ENCODE measurements at places on chromosomes 11 and 22. TPM values are rescaled to one million over a fixed set of nuclear protein-coding genes. Genes with fewer than 3 reads are reported as not detected.
A peak's percentile ranks its signal among the peaks of the same experiment; 100 is the strongest.

DNA sequence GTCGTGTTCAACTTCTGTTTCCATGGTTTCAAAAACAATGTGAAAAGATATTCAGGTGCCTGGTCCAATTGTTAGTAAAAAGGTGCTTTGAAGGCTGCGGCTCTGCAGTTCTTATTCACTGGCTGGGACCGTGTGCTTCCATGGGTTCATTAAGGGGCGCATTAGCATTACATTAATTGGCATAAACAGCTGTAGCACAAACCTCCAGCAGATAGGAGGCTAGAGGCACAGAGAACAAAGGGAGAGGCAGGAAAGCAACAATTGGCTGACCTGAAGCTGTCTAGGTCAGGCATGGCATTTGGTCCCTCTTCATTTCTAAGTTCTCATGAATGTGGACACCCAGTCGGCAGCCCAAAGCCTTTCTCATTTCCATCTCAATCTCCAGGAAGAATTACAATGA, 16.6 kb downstream of the PAK1 start:
- no peak overlapping the region for H3K4me3 ChIP-seq
- DNase-seq, result no peak
- no peaks in the 10 kb centered on the region for H3K36me3 ChIP-seq

GRCh38 chr11:12278766-12279671, 98.4 kb upstream of the PARVA start:
- H3K4me3 ChIP-seq, result no peak overlapping the region

DNA sequence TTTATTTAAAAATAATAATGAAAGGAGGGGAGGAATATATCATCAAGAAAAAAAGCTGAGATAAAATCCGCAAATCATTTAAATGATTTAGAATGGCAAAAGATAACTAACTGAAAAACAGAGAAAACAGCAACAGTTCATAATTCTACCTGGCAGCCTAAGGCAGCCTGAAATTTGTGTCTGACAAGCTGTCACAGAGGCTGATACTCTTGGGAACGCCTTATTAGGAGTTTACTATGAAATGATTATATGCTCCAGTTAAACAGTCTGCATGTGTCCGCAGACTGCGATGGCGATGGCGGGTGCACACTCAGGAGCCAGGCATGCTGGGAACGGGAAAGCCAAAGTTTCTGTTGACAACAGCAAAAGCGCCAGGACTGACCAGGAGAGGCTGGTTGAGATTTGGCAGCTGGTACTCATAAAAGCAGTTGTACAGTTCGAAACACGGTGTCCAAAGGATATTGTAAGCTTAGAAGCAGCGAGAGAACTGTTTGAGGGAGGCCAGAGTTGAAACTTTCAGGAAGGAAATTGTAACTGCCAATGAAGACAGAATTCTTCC, 172.9 kb upstream of the MPPED2 start:
- H3K27ac ChIP-seq, result no peak overlapping the region
- no peak overlapping the region for H3K4me3 ChIP-seq
- H3K27me3 ChIP-seq, result no peaks in the 10 kb centered on the region
- no peak for DNase-seq

DNA sequence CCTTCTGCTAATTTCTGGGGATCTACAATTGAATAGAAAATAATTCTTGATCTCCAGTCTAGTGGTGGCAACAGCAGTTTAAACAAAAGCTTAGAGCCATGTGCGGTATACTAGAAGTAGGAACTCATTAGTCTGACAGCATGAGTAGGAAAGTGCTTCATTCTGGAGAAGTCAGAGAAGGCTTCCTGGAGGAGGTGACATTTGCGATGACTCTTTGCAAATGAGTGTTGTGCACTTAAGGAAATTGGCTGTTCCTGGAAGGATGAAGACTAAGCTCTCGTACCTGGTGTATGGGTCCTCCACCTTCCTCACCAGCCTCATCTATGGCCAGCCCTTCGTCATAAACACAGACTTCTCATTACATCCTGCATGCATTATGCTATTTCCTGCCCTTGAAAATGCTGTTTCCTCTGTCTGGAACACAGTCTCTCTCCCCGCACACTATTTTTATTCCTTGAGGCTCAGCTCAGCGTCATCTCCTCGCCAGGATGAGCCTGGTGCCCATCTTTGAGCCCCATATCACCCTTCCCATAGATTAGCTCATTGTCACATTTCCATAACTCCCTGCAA, 132.9 kb downstream of the PKNOX2 start:
- no peaks in the 10 kb centered on the region for H3K36me3 ChIP-seq
- H3K27me3 ChIP-seq, result peaks cover 45% of the 10 kb centered on the region
- DNase-seq, result no peak
- no peak overlapping the region for H3K4me3 ChIP-seq
- H3K4me1 ChIP-seq, result peaks cover 15% of the 10 kb centered on the region
- no peak overlapping the region for H3K27ac ChIP-seq

GRCh38 chr22:45891471-45891995, 85.4 kb downstream of the WNT7B start:
- no peaks in the 10 kb centered on the region for H3K36me3 ChIP-seq
- DNase-seq, result no peak
- peaks cover 20% of the 10 kb centered on the region for H3K27me3 ChIP-seq
- H3K4me3 ChIP-seq, result no peak overlapping the region
- H3K27ac ChIP-seq, result no peak overlapping the region

DNA sequence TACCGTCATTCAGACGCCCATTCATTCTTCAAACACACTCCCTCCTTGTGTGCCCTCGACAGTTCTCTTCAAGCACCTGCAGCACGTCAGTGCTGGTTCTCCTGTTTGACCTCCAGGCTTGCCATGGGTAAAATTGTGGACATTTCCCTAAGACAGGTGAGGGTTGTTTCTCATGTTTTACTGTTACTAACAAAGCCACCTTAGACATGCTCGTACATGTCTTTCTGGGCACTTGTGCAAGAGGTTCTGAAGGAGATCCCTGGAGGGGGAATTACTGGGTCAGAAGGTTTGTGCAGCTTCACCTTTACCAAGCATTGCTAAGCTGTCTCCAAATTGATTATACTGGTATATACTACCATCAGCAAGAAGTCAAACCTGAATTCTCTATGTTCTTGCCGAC, 189.7 kb upstream of the TMEM45B start:
- peaks cover 33% of the 10 kb centered on the region for H3K27me3 ChIP-seq
- H3K27ac ChIP-seq, result no peak overlapping the region
- H3K4me3 ChIP-seq, result no peak overlapping the region

DNA sequence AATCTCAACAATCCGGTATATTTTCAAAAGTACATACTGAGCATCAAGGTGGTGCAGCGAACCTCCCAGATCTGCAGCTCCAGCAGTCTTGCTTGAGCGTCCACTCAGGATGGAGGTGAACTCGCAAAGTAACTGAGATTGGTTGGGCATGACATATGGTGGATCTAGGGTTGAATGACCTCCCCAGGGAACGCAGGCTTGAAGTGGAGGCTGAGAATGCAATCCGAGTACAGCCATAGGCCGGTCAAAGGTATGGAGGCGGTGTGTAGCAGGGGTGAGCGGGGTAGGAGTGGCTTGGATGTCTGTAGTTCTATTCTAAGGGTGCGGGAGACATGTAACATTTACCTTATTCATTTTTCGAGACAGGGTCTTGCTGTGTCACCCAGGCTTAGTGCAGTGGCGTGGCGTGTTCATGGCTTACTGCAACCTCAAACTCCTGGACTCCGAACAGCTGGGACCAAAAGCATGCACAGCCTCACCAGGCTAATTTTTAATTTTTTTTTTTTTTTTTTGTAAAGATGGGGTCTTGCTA, 631 bp upstream of the C22orf39 start:
- H3K27ac ChIP-seq, result peak overlapping the region; percentile 82
- H3K4me3 ChIP-seq, result peak overlapping the region; percentile 89
- DNase-seq, result peak; percentile 43
- H3K36me3 ChIP-seq, result peaks cover 19% of the 10 kb centered on the region

Gene SLC5A4
- not detected for total RNA-seq

Gene ZNF280A
- not detected for total RNA-seq

Gene HOATZ
- total RNA-seq, result not detected

Gene PLEKHA7
- total RNA-seq, result 0.05 TPM

Gene ANO5
- total RNA-seq, result not detected

Gene SCT
- total RNA-seq, result not detected

All from HFFc6 (cell line).